Activated T-cell treated with anti-CD3 and anti-CD28 coated beads for 1 hour (primary cell): ENCODE measurements at places on chromosomes 3 and 15.

- no peak for DNase-seq
Measured at GRCh38 chr15:62848632-62849050, 193.9 kb upstream of the TPM1 start.

GRCh38 chr3:31610700-31611275 is 78.1 kb downstream of the STT3B start:
- no peak for DNase-seq

GRCh38 chr3:176861137-176861536 is 336.1 kb downstream of the TBL1XR1 start:
- no peak for DNase-seq

DNA sequence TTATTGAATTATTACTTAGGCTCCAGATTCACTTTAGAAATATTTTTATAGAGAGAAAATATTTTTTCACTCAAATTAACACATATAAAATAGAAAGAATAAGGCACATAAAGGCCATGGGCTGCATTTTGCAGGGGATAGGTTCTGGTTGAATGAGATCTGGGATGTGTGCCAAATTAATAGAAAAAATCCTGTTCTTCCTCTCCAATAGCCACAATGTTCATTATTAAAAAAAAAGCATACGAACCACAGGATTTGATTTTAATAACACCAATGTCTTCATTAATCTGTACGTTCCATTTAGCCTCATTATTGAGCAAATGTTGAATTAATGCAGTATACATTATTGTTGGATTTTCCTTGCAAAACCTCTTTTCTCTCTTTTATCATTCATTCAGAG is 622.8 kb upstream of the AGTR1 start:
- no peak for DNase-seq

DNA sequence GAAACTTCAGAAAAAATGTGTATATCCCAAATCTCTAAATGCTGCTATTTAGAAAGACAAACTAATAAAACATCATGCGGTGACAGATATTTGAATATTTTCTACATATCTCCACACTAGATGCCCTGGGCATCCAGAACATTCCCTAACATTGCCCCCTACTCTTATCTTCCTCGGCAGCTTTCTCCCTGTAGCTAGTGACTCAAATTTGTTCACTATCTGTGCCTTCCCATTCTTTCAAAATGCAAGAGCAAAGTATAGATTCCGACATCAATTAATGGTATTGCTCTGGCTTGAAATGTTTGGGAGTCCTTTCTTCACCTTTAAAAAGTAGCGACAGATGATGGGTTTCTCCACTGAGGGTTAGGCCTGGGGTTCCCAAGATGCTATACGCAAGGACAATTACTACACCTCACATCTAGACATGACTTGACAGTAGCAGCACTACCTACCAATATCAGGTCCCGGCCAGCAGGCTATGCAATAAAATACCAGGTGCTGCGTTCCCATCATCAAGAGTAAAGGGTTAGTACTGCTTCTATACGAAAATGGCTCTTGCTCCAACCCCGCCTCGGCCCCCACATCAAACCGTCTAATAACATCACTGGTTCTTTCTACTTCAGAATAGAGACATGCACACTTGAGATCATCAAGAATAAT is 631 bp downstream of the UBR1 start:
- peak; percentile 8 for DNase-seq

- no peak for DNase-seq
Measured at GRCh38 chr3:103918336-103918735, 1448.4 kb upstream of the ALCAM start.

- no peak for DNase-seq
Measured at GRCh38 chr3:66457252-66457651, 43.6 kb downstream of the LRIG1 start.

DNA sequence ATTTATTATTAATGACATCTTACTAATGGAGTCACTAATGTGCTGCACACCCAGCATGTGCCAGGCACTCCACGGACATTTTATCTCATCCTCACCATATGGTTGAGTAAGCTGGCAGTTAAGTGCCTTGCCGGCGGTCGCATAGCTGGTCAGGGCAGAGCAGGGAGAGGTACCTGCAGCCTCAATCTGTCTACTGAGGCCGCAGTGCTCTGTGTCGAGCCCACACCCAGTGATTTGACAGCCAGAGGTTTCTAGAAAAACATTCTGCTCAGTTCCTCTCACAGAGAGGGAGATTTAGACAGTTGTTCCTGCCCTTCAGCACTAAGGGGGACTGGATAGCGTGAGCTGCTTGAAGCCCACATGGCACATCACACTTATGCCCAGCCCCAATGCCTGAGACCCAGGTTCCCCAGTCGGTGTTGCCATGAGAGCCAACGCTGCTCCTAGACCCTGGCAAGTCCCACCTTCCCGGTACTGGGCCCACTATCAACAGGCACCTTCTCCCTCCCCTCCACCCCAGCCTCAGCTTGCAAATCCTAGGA is 2.6 kb downstream of the LIPC start:
- DNase-seq = no peak

GRCh38 chr3:114471478-114471877 is 177.7 kb downstream of the TIGIT start:
- DNase-seq = no peak

GRCh38 chr3:164418414-164418813 is 659.9 kb downstream of the SI start:
- DNase-seq = no peak

DNA sequence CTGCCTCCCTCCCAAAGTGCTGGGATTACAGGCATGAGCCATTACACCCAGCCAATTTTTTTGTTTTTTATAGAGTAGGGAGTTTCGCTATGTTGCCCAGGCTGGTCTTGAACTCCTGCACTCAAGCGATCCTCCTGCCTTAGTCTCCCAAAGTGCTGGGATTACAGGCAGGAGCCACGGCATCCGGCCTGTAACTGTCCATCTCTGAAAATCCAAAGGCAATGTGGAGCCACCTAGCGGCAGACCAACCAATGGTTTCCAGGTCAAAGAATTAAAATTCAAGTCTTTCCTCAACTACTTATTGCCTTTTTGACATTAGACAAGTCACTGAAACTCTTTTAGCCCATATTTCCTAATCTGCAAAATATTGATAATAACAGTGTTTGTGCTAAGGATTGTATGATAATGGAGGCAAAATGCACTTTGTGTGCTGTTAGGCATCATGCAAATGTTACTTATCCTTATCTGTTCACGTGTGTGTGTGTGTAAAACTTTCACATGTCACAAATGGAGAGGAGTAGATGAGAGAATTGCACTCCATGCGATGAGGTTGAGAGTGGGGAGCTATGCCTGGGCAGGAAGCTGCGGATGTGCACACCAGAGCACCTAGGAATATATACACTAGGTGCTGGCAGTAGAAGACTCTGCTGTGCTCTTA is 48.7 kb downstream of the COL8A1 start:
- DNase-seq = peak; percentile 5

- no peak for DNase-seq
Measured at GRCh38 chr3:71008350-71008935, 575.1 kb downstream of the FOXP1 start.

DNA sequence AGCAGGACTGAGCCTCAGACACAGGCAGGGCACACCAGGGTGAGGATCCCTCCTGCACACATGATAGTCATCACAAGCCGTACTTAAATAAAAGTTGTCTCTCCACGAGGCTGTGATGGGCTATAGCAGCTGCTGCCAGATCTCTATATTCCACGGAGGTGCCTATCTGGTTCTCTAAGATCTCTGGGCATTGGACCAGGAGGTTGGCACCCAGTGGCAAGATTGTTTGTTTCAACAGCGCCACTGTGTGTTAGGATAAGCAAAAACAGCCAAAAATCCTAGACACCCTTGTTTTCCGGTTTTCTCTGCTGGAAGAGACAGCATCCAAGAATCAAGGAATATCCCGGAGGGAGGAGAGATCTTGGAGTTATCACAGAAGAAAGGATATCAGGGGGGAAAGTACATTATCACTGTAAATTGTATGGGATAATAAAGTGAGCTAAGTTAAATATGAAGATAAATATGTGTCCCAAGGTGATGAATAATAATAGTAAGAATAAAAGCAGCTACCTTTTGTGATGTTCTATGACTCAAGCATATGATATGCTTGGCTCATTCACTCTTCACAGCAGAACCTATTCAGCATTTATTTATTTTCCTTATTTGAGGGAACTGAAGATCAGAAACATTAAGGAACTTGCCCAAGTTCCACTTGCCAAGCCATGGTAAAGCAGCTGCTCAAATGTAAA is 90.6 kb upstream of the AKAP13 start:
- no peak for DNase-seq

GRCh38 chr3:178320456-178321351 is 215.5 kb upstream of the KCNMB2 start:
- no peak for DNase-seq

DNA sequence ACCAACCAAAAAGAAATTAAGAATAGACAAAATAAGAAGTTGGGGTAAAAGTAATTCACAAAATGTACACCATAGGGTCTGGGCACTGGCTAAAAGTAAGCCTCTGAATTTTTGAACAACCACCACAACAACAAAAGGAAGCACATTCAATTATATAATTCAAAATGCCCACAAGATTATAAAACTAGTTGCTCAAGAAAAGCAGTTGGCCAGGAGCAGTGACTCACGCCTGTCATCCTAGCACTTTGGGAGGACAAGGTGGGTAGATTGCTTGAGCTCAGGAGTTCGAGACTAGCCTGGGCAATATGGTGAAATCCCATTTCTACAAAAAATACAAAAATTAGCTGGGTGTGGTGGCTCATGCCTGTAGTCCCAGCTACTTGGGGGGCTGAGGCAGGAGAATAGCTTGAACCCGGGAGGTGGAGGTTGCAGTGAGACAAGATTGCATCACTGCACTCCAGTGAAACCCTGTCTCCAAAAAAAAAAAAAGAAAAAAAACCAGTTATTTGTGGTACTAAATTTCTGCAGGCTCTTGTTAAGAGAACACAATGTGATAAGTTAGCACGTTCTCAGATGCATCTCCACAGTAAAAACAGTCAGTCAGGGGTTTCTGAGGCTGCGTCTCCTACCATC is 6.6 kb upstream of the ATP11B start:
- DNase-seq = no peak

GRCh38 chr3:70519913-70520659 is 207.6 kb upstream of the MDFIC2 start:
- no peak for DNase-seq

DNA sequence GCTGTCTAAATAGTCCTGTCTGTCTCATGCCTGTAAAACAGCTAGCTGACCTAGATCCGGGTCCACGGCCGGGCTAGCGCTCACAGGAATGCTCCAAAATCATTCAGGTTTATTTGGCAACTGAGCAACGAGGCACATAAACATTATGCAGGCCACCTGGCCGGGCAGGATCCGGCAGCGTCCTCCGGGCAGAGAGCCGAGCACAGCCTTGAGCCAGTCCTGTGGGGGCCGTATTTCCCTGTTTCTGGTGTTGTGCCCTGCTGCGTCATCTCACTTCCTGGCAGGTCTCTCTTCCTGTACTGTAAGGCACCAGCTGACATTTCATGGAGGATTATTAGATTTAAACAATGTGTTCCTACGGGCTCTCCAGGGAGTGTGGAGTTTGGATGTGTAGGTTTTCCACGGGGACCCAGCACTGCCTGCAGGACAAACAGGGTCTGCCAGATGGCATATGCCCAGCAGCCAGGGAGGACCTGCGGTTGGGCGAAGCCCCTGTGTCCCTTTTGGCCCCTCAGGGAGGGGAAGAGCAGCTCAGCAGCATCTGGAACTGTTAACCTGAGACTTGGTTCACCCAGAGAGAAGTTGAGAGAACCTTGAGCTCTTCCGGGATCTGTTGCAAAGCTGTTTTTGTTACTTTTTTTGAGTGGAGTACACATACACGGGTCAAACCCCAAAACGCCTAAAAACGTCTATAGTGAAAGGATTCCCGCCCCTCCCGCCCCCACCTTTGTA is 16.6 kb upstream of the LRRK1 start:
- no peak for DNase-seq

DNA sequence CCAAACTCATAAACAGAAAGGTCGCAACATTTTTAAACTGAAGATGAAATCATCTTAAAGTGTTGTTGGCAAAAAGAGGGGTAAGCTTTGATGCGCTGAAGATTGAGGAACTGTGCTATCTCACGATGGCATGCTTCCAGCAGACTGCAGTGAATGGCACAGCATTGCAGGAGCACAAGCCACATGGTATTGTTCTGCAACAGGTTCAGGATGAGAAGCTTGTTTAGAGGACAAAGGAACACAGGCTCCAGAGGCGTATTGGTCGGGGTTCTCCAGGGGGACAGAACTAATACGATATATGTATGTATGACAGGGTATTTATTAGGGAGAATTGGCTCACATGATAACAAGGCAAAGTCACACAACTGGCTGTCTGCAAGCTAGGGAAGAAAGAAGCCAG is 13.8 kb upstream of the PLD1 start:
- no peak for DNase-seq

DNA sequence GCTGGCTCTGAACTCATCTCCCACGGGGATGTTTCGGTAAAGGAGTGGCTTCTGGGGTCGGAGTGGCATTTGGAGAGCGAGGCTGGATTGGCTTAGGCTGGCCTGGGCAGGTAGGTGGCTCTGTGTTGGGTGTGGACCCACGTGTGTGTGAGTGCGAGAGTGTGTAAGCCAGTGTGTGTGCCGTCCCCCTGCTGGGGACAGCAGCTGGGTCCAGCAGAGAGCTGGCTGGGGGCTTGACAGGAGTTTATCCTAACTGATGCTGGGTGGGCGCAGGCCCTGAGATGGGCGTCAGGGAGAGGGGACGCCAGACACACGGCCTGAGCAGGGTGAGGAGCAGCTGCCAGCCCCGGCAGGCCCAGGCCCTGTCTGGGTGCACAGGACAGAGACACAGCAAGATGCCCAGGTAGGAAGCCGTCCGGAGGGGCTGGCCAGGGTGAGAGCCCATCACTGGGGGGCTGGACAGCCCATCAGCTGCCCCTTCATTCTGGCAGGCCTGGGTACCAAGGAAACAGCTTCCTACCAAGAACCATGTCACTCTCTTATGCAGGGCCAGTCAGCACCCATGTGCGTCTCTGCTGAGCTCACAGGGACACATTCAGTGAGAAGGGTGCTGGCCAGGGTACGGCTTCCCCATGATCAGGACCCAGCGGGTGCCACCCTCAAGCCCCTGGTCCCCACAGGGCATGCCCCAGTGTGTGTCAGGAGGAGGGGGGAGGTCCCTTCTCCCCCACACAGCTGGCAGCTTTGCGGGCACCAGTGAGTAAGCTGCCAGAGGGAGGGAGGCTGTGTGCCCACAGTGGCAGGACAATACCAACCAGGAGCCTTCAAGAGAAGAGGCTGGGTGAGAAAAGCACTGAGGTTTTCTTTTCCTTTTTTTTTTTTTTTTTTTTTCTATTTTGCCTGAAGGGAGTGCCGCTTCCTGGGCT is 1.1 kb downstream of the PAK6 start:
- DNase-seq = no peak

DNA sequence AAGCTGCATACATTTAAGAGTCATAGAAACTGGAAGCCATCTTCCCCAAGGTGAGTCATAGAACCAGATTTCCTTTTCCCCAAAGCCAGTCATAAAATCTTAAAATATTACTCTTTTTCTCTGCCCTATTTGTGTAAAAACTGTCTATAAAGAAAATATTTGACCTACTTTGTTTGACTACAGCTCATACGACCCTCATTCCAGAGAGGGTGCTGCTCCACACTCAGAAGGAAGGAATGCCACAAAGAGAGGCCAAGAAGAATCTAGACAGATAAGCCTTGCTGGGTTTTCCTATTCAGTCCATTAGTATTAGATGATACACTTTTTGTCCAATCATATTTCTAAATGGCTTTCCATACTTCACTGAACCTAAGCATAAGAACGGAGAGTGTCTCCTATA is 671.6 kb upstream of the SGO1 start:
- no peak for DNase-seq
